Stimulated activated CD4-positive, alpha-beta T cell treated with anti-CD3 and anti-CD28 coated beads, Interleukin-1b, Interleukin-23, amount 100 ng/mL, for 24 hours (primary cell): ENCODE measurements at places on chromosomes 5 and 9.

DNA sequence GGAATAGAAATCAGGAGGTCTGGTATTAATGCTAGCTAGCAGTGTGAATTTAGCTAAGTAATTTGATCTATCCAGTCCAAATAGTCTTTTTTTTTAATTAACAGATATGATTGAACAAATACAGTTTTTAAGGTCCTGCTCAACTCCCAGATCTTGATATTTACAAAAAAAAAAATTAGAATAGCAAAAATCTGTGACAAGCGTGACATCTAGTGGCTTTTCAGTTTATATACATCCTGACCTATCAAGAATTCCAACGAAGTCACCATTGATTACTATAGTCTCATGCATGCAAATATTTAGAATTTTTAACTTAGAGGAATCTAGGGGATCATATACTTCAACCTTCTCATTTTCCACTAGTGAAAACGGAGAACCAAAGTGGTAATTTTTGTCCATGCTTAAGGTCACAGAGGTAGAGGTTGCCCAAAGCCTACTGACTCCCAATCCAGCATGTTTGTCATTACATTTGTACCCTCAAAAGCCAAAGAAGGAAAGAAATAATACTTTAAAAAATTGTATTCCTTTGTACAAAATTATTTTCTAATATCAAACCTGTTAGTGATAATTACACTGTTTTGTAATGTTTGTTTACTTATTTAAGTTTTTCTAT is 17.6 kb upstream of the TARS1 start:
- DNase-seq, result no peak

GRCh38 chr9:16105168-16106020 is 552.6 kb downstream of the CCDC171 start:
- DNase-seq, result no peak

DNA sequence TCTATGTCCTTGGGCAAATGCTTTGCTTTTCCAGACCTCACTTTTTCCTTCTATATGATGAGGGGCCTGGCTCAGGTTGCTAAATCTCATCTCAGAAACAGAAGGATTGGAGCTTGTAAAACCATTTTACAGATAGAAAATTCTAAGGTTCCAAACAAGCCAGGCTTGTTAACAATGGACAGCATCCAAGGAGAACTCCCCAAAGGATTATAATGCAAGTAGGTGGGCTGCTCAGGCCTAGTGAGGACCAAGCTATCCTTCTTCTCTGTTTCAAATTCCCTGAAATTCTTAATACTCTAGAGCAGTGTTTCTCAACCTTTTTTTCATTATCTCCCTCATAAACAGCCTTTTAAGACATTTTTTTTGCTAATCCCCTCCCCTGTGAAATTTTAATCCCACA is 269.8 kb downstream of the TMEM38B start:
- no peak for DNase-seq

DNA sequence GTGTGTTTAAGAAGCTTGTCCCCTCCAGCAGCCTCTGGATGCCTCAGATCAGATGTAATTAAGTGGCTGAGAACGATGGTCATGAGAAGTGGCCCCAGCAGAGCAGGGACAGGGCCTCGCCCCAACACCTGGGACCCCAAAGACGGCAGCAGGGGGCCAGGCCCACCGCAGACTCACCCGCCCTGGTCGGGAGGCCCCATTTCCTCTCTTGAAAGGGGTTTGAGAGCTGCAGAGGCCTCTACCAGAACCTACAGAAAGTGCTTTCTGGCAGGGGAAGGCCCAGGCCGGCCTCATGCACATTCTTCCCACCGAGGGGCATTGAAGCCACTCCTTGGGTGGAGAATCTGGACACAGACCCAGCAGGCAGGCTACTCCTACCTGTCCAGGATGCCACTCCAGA is 85.2 kb upstream of the FCN2 start:
- no peak for DNase-seq

DNA sequence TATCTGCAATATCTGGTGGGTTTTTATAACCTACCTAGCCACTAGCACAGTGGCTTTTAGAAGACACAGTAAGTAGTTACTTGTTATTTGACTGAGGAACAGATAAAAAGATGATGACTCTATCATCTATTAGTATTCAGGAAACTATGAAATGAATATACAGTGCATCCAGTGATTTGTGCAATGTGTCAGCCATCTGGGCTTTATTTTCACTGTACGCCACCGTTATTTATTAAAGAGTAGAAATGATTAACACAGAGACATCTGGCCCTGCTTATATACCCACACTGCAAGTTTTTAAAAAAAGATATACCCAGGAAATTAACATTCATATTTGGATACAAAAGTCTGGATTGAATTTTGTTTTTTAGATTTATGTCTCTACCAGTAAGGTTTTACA is 408.4 kb downstream of the PDE4D start:
- DNase-seq, result no peak

GRCh38 chr5:136403346-136403745 is 38.0 kb upstream of the TRPC7 start:
- no peak for DNase-seq
